ENCODE measurements at places on chromosomes 7 and 10.

- no peak for DNase-seq
Observed at GRCh38 chr7:157568106-157568769, 231.4 kb downstream of the DNAJB6 start.

DNA sequence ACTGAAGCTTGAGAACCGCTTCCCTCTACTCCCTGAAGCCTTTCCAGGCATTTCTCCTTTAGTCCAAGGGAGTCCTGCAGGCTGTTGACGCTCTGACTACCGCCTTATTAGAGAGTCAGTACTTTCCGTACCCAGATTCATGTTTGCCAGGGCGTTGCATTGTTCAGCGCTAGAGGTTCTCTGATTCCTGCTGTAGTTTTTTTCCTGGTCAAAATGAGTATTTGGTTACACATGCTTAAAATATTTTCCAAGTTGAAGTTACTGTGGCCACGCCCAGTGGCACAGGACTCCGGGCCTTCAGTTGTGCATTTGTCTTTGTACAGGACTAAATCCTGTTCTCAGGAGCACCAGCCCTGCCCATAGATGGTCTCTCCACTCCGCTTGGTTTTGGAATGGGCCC lies 7.9 kb downstream of the MTURN start:
- no peak for DNase-seq

DNA sequence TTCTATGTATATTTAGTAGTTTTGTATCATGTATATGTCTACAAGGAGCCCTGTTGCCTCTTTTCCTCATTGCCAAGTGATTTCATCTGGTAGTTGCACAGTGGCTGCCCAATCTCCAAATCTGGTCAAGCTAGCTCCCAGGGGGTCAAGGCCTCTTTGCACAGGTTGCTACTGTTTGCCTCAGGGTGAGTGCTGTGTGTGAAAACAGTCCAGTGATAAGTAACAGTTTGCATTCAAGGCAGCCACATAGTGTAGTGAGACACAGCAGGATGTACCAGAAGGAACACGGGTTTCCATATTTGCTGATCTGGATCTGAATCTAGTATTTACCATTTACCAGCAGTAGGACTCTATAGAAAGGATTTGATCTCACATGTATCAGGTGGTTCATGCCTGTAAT lies 13.3 kb upstream of the EPC1 start:
- DNase-seq, result no peak

GRCh38 chr10:116099023-116099420 lies 174.0 kb downstream of the GFRA1 start:
- no peak for DNase-seq

DNA sequence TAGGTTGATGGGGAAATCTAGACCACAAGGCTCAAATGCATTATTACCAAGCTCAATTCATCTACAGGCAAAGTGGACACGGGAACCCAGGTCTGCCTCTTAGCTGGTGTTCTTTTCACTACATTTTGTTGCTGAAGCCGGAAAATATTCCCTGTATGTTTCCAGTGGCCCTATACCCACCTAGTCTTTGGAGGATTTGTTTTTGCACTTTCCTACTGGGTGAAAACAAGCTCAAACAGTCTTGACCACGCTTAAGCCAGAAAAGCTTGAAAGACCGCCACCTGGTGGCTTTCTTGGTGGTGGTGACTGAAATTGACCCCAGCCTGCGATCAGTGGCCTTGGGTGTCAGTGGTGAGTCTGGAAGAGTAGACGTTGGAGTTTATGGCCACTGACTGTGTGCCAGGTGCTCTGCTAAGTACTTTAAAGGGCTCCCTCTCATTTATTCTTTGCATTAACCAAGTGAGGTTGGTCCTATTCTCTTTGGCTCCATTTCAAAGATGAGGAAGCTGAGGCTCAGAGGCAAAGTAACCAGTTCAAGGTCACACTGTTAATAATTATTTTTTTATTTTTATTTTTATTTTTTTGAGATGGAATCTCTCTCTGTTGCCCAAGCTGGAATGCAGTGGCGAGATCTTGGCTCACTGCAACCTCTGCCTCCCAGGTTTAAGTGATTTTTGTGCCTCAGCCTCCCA lies 11.1 kb upstream of the CRTAC1 start:
- DNase-seq, result peak; percentile 27

DNA sequence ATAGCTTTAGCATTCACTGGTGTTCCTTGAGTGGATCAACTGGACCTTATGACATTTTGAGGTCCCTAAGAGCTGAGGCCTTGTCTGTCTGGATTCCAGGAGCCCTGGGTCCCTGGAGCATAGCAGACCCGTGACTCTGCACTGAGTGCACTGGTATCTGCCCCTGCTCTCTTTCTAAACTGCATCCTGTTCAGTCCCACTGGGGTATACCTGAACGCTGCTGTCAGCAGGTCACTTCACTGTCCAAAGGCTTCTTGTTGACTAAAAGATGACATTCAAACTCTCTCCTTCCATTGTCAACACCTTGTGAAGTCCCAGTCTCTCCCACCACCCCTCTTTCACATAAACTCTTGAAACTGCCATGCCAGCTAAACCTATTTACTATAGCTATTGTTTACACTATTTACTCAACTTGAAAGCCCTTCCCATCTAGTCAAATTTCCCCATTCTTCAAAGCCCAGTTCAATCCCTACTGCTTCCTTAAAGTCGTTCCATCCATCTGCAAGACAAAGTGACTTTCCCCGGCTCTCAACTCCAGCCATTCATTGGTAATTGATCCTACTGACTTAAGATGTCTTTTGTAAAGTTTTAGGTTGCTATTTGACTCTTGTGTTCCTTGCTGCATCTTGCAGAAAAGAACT lies 523.3 kb downstream of the KCNMA1 start:
- no peak for DNase-seq

DNA sequence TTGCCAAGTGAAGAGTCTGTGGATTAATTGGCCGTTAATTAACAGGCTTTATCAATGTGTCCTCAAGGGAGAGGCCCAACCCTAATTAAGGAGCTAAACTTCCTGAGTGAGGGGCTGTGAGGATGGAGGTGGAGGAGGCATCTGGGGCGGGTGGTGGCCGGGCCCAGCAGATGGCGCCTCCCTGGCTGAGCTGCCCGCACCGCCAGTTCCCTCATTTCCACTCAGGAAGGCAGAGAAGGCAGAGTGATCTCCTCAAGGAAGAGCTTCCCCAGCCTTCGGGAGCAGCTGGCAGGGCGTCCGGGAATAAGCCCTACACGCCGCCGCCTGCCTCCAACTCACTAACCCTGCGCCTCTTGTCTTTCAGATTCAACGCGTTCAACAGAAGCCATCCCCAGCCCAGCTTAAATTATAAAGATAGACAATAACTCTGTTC lies 112.2 kb downstream of the CYTH3 start:
- no peak for DNase-seq

All from CD4-positive, alpha-beta T cell treated with Interleukin-2 at 100 ng/mL for 4 hours (primary cell).